ENCODE measurements at places on chromosomes 16 and 17.

GRCh38 chr17:71830866-71831265, 290.0 kb upstream of the SOX9 start:
- DNase-seq, result no peak

DNA sequence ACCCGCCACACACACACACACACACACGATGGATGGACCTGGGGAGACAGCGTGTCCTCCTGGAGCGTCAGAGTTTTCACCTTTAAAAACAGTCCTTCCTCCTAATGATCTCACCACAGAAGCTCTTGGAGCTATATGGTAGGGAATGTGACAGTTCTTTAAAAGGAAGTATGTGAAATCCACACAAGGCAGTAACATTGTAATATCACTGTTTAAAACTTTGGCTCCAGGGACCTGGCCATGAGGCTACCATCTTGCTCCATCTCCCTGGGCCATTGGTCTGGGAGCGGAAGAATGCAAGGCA, 302.4 kb downstream of the SOX9 start:
- DNase-seq, result no peak

- no peak for DNase-seq
Observed at GRCh38 chr16:27779641-27780164, 229.8 kb downstream of the KATNIP start.

- DNase-seq, result no peak
Observed at GRCh38 chr16:56121156-56121500, 70.2 kb upstream of the GNAO1 start.

GRCh38 chr16:12871784-12872183, 29.6 kb upstream of the SHISA9 start:
- DNase-seq, result no peak

Measured in hematopoietic multipotent progenitor cell (in vitro differentiated cells).